CD4-positive, alpha-beta T cell (primary cell): ENCODE measurements at places on chromosomes 6 and 20. TPM values are rescaled to one million over a fixed set of nuclear protein-coding genes. Genes with fewer than 3 reads are reported as not detected.

The SEMG2 gene
- not detected for total RNA-seq

The TMEM217 gene
- 0.41 TPM for total RNA-seq

The RIMS4 gene
- total RNA-seq, result not detected

The SLC22A1 gene
- 0.14 TPM for total RNA-seq

The PAK5 gene
- total RNA-seq, result not detected

The EYS gene
- total RNA-seq, result not detected

The SLC32A1 gene
- not detected for total RNA-seq

The FAM110A gene
- 4.5 TPM for total RNA-seq

The THBS2 gene
- not detected for total RNA-seq

The SAMD5 gene
- not detected for total RNA-seq
